ENCODE measurements at places on chromosomes 5 and 9. TPM values are rescaled to one million over a fixed set of nuclear protein-coding genes. Genes with fewer than 3 reads are reported as not detected.

Gene NEUROG1
- total RNA-seq, result not detected

DNA sequence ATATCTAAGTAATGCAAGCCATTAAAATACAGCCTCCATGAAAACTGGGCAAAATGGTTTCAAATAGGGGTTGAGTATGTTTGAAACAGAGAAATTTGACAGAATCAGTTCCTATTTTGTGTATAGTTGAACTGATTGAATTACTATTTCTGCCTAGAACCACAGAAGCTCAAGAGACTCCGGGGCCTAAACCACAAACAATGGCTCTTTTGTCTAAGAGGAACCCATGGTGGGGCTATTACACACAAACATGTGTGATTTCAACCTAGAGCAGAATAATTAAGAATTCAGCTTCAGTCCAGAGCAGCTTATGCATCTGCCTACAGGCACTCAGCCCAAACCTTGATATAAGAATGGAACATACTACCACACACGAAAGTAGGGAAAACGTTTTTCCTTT is 171.2 kb upstream of the MPDZ start:
- H3K4me3 ChIP-seq, result no peak overlapping the region
- DNase-seq, result no peak
- no peaks in the 10 kb centered on the region for H3K27me3 ChIP-seq
- no peaks in the 10 kb centered on the region for H3K36me3 ChIP-seq

Gene CRHBP
- not detected for total RNA-seq

DNA sequence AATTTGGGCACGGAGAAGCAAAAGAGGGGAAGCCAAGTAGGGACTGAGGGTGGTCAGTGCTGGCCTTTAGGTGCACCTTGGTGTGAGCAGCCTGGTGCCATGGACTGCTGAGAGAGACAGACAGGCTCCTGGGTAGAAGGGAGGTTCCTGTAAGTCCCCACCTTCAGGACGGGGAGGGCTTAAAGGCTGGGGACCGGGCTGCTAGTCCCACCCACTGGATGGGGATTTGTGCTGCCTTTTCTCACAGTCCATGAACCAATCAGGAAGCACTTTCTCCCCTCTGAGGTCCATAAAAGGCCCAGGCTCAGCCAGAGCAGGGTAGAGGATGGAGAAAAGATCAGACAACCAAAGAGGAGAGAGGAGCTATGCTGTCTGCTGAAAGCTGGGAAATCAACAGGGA is 15.2 kb downstream of the CDC25C start:
- H3K4me1 ChIP-seq, result no peaks in the 10 kb centered on the region
- peaks cover 2% of the 10 kb centered on the region for H3K27me3 ChIP-seq
- H3K36me3 ChIP-seq, result no peaks in the 10 kb centered on the region
- no peak overlapping the region for H3K4me3 ChIP-seq
- DNase-seq, result no peak
- no peak overlapping the region for H3K27ac ChIP-seq

- H3K4me1 ChIP-seq, result no peaks in the 10 kb centered on the region
- H3K36me3 ChIP-seq, result no peaks in the 10 kb centered on the region
- no peak for DNase-seq
- no peak overlapping the region for H3K4me3 ChIP-seq
Measured at GRCh38 chr9:87579781-87580541, 82.3 kb downstream of the DAPK1 start.

DNA sequence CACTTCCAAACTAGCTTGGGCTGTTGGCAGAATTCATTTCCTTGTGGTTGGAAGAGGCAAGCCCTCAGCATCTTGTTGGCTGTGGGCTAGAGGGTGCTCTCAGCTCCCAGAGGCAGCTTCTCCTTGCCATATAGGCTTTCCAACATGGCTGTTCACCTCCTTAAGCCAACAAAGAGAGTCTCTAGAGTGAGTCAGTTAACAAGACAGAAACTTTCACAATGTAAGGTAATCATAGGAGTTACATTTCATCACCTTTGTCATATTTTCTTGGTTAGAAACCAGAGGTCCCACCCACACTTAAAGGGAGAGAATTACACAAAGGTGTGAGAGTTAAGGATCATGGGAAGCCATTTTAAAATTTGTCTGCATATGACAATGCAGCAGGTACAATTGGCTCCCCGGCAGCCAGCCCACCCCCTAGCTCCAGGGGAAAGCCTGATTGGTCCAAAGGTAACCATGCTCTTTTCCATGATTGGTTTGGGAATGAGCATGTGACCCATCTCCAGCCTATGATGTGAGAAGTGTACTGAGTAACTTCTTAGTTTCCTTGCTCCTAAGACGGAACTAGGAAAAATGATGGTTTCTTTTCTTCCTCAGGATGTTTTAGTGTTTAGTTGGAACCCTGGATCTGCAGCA is 109.8 kb upstream of the MSX2 start:
- H3K4me1 ChIP-seq, result no peaks in the 10 kb centered on the region
- H3K27ac ChIP-seq, result no peak overlapping the region
- no peaks in the 10 kb centered on the region for H3K36me3 ChIP-seq
- H3K27me3 ChIP-seq, result peaks cover 4% of the 10 kb centered on the region
- H3K4me3 ChIP-seq, result no peak overlapping the region
- DNase-seq, result no peak

DNA sequence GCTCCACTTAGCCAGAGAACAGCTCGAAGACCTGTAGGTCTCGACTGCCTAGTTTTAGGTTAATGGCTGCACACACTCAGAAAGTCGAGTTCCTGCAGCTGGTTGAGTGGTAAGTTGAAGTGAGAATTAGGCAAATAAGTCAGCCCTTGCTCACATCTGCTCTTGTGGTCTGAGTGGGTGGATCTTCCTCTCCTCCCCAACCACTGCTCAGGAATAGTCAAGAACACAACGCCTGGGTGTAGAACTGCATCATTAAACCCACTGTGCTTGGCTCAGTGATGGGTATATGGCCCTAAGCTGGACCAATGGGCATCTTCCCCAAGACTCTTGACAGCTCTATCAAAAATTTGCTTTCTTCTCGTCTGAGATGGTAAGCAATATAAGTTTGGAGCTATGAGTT is 20.9 kb upstream of the ADAM19 start:
- DNase-seq, result peak; percentile 79
- H3K4me3 ChIP-seq, result no peak overlapping the region
- peaks cover 5% of the 10 kb centered on the region for H3K36me3 ChIP-seq
- peak overlapping the region; percentile 74 for H3K27ac ChIP-seq

GRCh38 chr5:65766175-65766574 is 44.2 kb downstream of the NLN start:
- H3K4me1 ChIP-seq, result peaks cover 10% of the 10 kb centered on the region
- H3K27me3 ChIP-seq, result no peaks in the 10 kb centered on the region
- no peak overlapping the region for H3K27ac ChIP-seq

Gene NRARP
- 4.4 TPM for total RNA-seq

- no peak for DNase-seq
- H3K27ac ChIP-seq, result no peak overlapping the region
- no peak overlapping the region for H3K4me3 ChIP-seq
Measured at GRCh38 chr5:84715091-84715490, 330.4 kb upstream of the EDIL3 start.

Gene PCDHGA4
- not detected for total RNA-seq

Gene FBXO10
- total RNA-seq, result 3.6 TPM

Gene PAPPA
- total RNA-seq, result not detected

DNA sequence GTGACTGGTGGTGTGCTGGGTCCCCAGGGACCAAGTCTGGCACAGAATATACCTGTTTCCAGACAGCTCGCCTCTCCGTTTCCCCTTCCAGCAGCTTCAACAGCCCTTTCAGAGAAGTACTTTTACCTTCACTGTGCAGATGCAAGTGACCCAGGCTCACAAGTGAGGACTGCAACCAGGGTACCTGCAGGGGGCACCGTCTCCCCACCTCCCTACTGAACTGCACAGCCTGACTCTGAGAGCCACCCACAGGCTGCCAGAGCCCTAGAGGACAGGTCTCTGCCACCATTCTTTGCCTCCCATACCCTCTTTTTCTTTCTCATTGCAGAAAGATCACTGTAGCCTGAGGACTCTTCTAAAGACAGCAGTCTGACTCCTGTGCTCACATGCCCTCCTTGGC is 15.4 kb downstream of the IL9 start:
- H3K27ac ChIP-seq, result no peak overlapping the region
- H3K4me1 ChIP-seq, result no peaks in the 10 kb centered on the region
- H3K36me3 ChIP-seq, result no peaks in the 10 kb centered on the region
- peaks cover 34% of the 10 kb centered on the region for H3K27me3 ChIP-seq

GRCh38 chr5:96743065-96743768 is 64.5 kb downstream of the ERAP1 start:
- H3K36me3 ChIP-seq, result peaks cover 39% of the 10 kb centered on the region
- H3K4me3 ChIP-seq, result no peak overlapping the region
- H3K27ac ChIP-seq, result peak overlapping the region; percentile 69
- no peaks in the 10 kb centered on the region for H3K27me3 ChIP-seq
- DNase-seq, result no peak

DNA sequence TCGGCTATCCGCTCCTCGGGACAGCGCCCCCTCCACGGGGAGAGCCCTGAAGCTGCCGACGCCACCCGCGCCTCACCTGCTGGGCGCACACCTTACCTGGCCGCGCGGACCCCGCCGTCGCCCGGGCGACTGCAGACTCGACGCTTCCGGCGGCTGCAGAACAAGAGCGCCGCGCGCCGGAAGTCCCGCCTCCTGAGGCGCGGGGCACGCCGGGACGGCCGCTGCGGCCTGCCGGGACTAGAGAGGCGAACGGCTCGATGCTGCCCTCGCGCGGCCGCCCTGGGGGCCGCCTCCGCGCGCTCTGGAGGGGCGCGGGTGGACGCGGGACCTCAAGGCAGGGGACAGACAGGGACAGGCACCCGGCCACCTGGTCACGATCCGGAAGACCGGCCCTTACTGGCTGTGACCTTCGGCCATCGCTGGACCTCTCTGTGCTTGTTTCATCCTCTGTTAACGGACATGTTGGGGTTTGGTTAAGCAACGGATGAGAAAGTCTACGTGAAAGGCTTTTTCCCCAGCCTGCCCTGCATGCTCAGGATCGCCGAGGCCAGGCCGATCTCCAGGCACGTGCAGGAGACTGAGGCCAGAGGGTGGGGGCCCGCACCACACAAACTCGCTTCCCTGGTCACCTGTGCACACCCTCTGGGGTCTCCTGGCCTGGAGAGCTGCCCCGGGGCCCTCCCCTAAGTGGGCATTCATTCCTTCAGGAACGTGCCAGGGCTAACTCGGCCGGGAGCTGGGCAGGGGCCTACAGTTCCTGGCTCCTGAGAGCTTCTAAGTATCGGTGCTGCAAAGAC is at the start of gene SNAPC4:
Gene SNAPC4, minus strand, starts transcription at position 133 of the 797 bp plus-strand sequence. CDS start 1,742 bp downstream, outside the sequence.
- H3K36me3 ChIP-seq, result peaks cover 52% of the 10 kb centered on the region
- H3K27ac ChIP-seq, result peak within 1 kb of the TSS; percentile 79
- H3K4me3 ChIP-seq, result peak within 1 kb of the TSS; percentile 87
- DNase-seq, result peak; percentile 87

Gene CDH6
- not detected for total RNA-seq

Gene ADAMTS2
- not detected for total RNA-seq

DNA sequence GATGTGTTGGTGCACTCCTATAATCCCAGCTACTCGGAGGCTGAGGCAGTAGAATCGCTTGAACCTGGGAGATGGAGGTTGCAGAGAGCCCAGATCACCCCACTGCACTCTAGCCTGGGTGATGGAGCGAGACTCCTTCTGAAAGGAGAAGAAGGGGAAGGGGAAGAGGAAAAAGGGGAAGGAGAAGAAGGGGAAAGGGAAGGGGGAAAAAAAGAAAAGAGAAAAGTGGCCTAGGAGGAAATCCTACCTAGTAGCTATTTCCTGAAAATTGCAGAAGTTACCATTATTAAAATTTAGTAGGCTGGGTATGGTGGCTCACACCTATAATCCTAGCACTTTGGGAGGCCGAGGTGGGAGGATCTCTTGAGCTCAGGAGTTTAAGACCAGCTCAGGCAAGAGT is 67.4 kb downstream of the ARRDC3 start:
- H3K36me3 ChIP-seq, result peaks cover 4% of the 10 kb centered on the region
- no peak for DNase-seq
- H3K27me3 ChIP-seq, result no peaks in the 10 kb centered on the region
- no peak overlapping the region for H3K27ac ChIP-seq
- H3K4me3 ChIP-seq, result no peak overlapping the region

DNA sequence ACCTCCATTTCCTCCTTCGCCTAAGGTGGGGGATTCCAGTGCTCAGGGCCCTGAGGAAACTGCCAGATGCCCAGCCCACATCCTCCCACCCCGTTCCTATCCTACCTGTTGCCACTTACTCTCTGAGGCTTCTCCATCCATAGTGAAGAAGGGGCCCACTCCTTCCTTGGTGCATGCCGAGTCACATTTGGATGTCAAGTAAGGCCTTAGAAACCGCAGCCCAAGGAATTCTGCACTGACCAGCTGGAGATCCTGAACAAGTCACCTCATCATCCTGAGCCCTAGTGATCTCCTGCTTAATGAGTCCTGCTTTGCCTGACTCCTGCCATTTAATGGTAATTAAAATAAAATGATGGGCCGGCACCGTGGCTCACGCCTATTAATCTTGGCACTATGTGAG is 6.7 kb upstream of the TNIP1 start:
- H3K4me3 ChIP-seq, result peak overlapping the region; percentile 79
- H3K36me3 ChIP-seq, result no peaks in the 10 kb centered on the region
- H3K4me1 ChIP-seq, result peaks cover 63% of the 10 kb centered on the region
- peaks cover 4% of the 10 kb centered on the region for H3K27me3 ChIP-seq
- H3K27ac ChIP-seq, result peak overlapping the region; percentile 70

GRCh38 chr5:93090698-93091097 is 490.3 kb downstream of the NR2F1-AS1 start:
- H3K27ac ChIP-seq, result no peak overlapping the region
- DNase-seq, result no peak
- H3K36me3 ChIP-seq, result no peaks in the 10 kb centered on the region
- H3K4me1 ChIP-seq, result no peaks in the 10 kb centered on the region

GRCh38 chr9:85172001-85172978 is 502.8 kb downstream of the NTRK2 start:
- no peak overlapping the region for H3K27ac ChIP-seq
- H3K27me3 ChIP-seq, result peaks cover 1% of the 10 kb centered on the region
- H3K4me1 ChIP-seq, result no peaks in the 10 kb centered on the region

DNA sequence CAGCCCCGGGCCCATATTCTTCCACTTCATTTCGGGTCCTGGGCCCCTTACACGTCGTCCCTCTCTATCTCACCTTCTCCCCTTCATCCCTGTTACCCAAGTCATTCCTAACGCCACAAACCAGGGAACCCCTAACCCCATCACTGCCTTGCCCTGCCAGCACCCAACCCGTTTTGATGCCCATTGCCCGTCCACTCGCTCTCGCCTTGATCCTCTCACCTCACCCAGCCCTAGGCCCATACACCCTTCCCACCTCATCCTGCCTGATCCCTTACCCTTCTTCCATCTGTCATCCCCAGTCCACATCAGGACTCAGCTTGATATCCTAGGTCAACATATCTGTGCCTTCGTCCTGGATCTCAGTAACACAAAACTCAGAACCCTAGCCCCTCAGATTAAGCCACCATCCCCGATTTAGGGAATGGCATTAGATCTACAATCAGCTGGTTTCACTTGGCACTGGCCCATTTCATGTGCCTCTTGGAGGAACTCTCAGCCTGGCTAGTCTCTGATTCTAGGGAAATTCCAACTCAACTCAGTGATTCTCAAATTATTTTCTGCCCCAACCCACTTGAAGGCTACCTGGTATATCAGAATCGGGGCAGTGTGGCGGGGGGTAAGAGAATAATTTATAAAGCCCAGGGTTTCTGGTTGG is 489 bp downstream of the CHMP5 start:
- peak overlapping the region; percentile 99 for H3K4me3 ChIP-seq
- no peak for DNase-seq
- H3K4me1 ChIP-seq, result peaks cover 39% of the 10 kb centered on the region
- H3K27me3 ChIP-seq, result no peaks in the 10 kb centered on the region
- H3K27ac ChIP-seq, result peak overlapping the region; percentile 96
- H3K36me3 ChIP-seq, result peaks cover 52% of the 10 kb centered on the region

- H3K27me3 ChIP-seq, result no peaks in the 10 kb centered on the region
- no peak overlapping the region for H3K27ac ChIP-seq
- H3K36me3 ChIP-seq, result no peaks in the 10 kb centered on the region
- H3K4me3 ChIP-seq, result no peak overlapping the region
- no peaks in the 10 kb centered on the region for H3K4me1 ChIP-seq
Measured at GRCh38 chr9:16193066-16193465, 640.2 kb downstream of the CCDC171 start.

- no peak for DNase-seq
- H3K4me1 ChIP-seq, result peaks cover 2% of the 10 kb centered on the region
- no peaks in the 10 kb centered on the region for H3K27me3 ChIP-seq
- H3K36me3 ChIP-seq, result no peaks in the 10 kb centered on the region
Measured at GRCh38 chr9:134294153-134295071, 31.8 kb upstream of the RXRA start.

Measured in activated CD8-positive, alpha-beta T cell treated with anti-CD3 and anti-CD28 coated beads for 36 hours (primary cell).